ENCODE measurements at places on chromosomes 5 and 9.

GRCh38 chr5:178672630-178673029 lies 45.8 kb upstream of the CLK4 start:
- no peak for DNase-seq

- DNase-seq = no peak
Observed at GRCh38 chr5:139646111-139646510, 2.0 kb upstream of the CXXC5 start.

DNA sequence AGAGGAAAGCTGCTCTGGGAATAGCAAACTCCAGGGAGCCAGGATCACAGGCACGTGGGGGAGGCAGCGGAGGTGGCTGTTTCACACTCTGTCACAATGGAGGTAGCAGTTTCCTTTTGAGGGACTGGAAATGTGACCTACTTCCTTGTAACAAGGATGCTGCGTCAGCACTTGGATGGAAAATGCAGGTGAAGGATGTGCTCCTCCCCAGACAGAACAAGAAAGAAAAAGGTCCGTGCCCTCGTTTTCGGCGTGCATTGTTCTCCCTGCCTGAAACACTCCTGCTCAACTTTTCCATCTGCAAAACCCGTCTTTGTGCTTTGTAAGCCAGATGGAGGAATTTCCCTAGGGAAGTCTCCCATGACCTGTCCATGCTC lies 55.1 kb upstream of the SH3PXD2B start:
- no peak for DNase-seq

DNA sequence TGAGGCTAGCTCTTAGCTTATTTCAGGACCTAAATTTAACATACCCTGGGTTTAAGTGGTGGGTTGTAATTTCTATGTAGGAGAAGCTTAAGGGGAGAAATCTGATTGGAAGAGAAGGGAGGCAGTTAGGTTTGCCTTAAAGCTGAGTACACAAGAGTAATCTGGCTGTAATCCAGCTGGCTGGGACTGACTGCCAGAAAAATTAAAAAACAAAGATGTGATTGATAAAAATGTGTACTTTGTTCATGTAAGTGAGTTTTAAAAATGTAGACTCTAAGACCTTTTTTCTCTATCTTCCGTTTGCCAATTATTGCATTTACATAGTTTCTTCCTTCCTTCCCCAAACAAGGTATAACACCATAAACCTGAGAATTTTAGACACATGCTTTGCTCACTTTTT lies 17.5 kb upstream of the MSMP start:
- no peak for DNase-seq

GRCh38 chr9:83425240-83425639 lies 113.0 kb downstream of the FRMD3 start:
- DNase-seq = no peak

DNA sequence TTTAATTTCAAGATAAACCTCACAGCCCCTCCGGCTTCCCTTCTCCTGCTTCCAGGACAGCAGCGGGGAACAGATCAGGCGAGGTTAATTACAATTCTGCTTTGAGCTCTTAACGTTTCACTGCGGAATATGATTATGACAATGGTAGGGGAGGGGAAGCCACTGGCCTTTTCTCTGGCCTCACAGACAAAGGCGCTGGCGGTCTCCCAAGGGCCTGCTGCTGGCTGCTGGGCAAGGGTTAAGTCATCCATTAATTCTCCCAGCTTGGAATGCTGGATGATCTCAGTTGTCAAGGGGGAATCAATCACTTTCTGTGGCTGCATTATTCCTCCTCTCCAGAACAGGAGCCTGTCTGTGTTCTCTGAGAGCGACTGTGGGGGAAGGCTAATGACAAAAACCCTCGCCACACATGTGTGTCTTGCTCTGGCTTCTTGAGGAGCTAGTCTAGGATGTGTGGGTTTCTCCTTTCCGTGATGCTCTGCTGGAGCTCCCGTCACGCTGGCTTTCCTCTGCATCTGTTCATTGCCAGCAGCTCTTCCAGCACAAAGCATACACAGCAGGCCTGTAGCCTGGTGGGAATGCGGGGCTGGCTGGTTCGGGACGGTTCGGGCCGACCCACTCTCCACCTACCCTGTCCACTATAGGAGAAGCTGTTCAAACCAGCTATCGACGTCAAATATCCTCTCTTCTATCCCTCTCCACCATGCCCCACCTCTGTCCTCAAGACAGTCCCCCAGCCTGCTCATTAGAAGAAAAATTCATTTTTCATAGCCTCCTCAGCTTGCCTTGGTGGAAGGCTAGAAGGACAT lies 82.8 kb downstream of the DCP2 start:
- no peak for DNase-seq

DNA sequence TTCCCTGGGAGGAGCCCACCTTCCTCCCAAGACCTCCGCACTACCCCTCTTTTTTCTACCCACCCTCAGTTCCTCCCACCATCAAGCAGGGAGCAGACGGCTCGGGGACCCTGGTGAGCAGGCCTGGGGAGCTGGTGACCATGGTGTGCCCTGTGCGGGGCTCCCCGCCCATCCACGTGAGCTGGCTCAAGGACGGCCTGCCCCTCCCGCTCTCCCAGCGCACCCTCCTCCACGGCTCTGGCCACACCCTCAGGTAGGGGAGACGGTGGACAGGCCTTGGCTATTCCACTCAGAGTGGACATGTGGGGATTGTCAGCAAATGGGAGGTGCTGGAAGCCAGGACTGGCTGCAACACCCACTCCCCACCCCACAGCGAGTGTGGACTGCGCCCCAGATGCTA lies 52.9 kb upstream of the ASS1 start:
- no peak for DNase-seq

Measured in CD4-positive, alpha-beta T cell treated with Interleukin-6 at 100 ng/mL for 8 hours (primary cell).